Stimulated activated CD8-positive, alpha-beta memory T cell treated with anti-CD3 and anti-CD28 coated beads, Interleukin-4, amount 100 ng/mL, for 4 hours (primary cell): ENCODE measurements at places on chromosomes 7 and 10.

- no peak for DNase-seq
Measured at GRCh38 chr7:114405427-114405826, 9.2 kb upstream of the FOXP2 start.

DNA sequence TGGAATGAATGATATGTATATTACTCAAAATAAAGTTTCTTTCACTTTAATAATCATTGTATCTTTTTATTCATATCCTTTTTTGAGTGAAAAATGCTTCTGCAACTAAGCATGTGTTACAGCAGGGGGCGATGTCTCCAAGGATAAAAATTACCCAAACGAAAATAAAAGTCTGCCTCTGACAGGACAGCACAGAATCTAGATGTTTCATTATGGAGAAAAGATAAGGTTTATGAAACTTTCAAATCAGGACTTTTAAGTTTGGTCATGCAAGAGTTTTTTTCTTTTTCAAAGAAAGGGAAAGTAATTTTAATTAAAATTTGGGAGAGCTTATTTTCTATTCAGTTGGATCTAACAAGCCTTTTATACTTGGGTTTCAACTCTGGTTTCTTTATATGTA is 48.4 kb downstream of the TES start:
- no peak for DNase-seq

- DNase-seq, result no peak
Measured at GRCh38 chr10:24496906-24497305, 226.8 kb downstream of the ARHGAP21 start.

DNA sequence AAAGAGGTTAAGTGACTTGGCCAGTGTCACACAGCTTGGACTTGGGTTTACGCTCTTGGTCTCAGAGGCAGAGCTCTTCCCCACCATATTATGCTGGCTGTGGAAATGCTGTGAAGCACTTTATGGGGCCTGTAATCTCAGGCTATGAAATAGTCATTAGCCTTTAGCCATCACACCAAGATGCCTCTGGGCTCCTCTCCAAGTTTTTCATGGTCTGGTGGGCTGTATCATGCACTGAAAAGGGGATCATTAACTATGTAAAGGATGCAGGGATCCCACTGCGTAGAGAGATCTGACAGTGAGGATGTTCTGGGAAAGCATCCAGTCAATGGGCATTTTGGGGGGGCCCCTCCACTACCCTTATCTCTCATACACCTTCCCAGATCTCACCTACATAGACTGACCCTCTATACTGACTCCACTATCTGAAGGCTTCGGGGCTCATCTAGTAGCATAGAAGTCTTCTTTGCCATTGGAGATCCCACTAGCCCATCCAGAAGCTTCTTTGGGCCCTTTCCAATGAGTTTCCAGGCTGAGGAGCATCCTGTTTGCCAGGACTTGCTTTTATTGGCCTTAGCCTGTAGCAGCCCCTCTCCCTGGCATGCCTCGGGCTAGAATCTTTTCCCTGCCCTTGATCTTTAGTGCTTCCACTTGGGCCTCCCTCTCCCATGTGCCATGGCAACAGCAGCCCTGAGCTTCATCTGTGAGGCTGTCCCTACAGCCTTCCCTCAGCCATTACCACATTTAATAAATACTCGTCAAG is 19.6 kb downstream of the FRMPD2 start:
- DNase-seq, result no peak

DNA sequence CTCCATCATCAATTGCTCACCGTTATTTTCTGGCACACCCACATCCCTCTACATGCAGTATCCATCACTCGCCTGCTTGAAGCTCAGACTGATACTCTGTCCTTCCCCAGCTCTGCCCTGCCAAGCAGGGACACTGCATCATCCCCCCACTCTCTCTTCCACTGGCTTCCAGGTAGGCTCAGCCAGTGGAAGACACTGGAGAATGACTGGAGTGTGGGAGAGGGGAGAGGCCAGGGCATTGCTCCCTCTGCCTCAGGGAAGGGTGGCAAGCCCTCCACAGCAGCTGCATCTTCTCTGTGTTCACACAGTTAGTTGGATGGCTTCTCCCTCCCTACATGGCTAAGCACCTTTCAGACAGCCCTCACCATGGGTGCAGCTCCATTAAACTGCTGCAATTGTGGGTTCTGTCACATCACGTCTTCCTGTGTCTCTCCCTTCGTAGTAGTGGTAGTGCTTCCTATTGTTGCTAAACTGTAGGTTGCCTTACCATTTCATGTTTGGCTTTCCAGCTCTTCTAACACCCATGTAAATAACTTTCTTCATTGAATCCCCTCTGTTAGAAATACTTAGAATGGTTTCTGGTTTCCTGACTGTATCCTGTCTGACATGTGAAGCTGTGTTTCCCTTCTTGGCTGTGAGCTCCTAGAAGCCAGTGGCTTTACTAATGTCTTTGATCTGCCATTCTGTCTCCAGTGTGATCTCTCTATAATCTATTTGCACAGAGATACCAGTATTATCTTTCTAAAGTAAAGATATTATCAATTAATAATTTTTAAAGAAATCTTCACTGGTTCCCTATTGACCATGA is 483.7 kb upstream of the LRRN3 start:
- no peak for DNase-seq
